Activated T-helper 1 cell treated with anti-CD3 and anti-CD28 coated beads, Interleukin-2, amount 50 U/mL, for 16 hours (primary cell): ENCODE measurements at places on chromosomes 5 and 9.

DNA sequence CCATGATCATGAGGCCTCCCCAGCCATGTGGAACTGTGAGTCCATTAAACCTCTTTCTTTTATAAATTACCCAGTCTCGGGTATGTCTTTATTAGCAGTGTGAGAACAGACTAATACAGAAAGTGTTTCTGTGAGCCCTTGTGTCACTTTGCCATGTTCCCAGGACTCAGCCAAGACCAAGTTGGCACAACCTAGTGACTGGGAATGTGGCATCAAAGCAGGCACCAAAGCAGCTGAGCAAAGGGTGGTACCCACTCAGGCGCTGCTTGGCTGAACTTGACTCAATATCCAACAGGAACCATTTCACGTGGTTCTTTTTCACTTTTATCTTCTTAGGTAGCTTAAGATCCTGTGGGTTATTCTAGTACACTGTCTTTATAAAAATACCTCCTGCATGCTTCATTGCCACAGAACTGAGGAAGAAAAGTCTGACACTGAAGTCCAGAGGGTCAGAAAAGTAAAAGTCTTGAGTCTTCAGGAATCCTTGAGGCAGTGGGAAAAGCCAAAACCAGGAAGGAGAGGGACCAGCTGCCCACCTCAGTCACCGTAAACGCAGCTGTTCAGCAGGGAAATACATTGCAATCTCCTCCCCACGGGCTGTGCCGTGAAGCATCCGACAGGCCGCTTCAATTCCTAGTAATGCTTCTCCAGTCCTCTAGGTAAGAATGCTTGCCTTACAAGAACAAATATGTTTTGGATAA lies 90.5 kb upstream of the RETREG1 start:
- no peak for DNase-seq

DNA sequence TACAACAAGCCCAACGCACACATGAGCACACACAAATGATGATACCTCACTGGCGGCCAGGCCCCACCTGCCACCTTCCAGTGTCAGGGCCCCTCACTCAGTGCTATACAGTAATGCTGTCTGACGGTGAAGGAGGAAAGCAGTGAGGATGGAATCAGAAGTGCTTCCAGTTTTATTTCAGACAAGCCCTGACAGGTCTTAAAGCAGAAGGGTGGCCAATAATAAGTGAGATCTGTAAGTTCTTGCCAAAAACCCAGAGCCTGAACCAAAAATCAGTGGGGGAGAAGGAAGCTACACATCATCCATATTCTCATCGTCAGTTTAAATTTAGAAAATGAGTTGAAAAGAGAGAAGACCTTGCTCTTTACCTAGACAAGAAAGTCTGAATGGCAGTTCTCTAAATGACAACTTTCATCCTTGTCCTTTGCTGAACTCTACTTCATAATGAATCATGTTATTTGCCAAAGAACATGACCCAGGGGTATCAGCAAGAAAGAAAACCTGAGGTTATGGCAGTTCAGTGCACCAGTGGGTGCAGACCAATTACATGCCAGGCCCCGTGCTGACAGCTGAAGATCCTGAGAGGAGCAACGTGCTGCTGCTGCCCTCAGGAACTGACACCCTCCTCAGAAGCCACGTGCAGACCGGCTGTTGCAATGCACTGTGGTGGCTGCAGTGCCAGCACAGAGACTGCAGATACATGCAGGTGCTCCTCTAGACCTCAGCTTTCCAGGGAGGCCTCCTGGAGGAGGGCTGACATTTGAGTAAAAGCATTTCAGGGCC lies 118.7 kb downstream of the DROSHA start:
- no peak for DNase-seq

DNA sequence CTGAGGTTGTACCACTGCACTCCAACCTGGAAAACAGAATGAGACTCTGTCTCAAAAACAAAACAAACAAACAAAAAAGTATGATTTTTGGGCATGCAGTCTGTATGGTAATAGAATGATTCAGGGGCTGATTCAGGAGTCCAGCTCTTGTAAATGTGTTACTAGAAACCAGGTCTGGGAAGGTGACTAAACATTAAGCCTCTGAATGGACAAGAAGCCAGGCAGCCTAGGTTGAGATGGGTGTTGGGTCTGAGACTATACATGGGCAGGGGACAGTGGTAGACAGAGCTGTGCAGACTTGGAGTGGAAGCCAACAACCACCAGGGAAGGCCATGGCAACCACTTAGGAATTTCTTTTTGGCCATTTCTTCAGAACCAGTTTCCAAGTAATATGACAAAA lies 64.9 kb upstream of the TLE1 start:
- no peak for DNase-seq

DNA sequence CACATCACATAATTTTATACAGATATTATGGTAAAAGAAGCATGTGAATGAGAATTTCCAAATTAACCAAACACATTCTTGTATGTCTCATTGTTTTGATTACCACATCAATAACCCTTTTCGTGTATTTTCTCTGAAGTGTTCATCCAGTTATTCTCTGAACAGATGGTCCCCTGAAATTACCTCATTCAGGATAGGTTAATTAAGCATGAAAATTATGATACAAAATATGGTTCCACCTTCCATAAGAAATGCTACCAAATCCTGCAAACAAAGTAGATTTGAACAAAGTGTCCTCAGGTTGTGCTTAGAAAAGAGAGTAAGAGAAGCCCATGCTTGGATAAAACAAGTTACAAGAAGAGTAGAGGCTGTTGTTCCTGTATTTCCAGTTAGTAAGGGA lies 83.1 kb upstream of the LMNB1 start:
- DNase-seq: no peak

DNA sequence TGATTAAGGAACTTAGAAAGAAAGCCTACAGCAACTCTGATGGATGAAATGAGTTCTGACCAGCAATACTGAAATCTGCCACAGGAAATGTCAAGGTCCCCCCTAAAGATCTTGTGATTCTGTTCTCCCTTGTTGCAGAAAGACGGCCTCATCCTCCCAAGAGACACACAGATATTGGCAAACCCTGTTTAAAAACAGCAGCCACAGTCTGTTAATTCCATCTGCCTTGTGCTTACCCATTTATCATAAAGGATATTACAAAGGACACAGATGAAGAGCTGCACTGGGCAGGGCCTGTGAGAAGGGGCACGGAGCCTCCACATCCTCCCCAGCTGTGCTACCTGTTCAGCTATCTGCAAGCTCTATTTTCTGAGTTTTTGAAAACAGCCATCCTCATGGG lies 15.2 kb downstream of the RAPGEF1 start:
- no peak for DNase-seq

DNA sequence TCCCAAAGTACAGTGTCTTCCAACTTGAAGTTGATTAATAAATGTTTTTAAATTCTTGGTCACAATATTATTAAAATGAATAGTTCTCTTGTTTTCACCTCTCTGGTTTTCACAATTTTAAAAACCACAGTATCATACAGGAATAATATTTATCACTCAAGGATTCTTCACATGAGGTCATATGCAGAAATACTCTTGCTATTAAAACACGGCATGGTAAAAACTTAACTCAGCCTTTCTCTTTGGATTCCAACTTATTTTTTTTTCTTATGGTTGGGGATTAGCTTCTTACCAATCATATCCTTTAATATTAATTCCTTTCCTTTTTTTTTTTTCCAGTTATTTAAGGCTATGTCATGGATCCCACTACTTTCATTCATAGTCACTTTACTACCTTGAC lies 289.4 kb downstream of the ADAMTS6 start:
- no peak for DNase-seq

GRCh38 chr5:168320805-168321204 lies 29.4 kb downstream of the WWC1 start:
- no peak for DNase-seq

GRCh38 chr5:142671266-142671665 lies 14.6 kb downstream of the FGF1 start:
- no peak for DNase-seq

DNA sequence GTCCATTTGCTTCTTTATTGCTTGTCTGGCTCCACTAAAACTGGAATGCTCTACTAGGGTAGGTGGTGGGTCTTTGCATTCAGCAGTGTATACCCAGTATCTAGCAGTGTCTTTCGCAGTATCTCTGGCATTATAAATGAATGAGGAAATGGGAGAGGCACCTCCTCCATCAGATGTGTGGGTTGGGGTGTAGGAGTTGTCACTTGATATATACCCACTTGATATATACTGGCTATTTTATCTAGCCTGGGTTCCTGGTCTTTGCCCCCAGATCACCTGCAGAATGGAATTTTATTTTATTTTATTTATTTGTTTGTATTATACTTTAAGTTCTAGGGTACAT lies 208.5 kb downstream of the PARP8 start:
- no peak for DNase-seq

- no peak for DNase-seq
These were observed 12.6 kb downstream of the VLDLR start for GRCh38 chr9:2634153-2634552.

- DNase-seq: no peak
These were observed 1.4 kb upstream of the SNX18 start for GRCh38 chr5:54516051-54516655.

DNA sequence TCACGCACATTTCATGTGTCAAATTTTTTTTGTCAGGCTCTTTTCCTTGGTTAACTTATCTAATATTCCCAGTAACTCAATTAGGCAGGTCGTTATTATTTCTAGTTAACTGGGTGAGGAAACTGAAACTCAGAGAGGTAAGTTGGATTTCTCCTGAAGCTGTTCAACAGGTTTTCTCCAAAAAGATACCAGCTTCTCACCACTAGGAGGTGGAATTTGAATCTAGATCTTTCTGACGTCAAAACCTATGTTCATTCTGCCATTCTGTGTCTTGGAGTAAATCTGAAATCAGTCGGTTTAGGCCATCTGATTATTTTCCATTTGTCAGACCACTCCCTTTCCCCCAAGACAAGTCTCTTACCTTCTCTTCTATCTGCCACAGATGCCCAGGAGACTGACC lies 572.9 kb downstream of the ACTL7B start:
- no peak for DNase-seq

DNA sequence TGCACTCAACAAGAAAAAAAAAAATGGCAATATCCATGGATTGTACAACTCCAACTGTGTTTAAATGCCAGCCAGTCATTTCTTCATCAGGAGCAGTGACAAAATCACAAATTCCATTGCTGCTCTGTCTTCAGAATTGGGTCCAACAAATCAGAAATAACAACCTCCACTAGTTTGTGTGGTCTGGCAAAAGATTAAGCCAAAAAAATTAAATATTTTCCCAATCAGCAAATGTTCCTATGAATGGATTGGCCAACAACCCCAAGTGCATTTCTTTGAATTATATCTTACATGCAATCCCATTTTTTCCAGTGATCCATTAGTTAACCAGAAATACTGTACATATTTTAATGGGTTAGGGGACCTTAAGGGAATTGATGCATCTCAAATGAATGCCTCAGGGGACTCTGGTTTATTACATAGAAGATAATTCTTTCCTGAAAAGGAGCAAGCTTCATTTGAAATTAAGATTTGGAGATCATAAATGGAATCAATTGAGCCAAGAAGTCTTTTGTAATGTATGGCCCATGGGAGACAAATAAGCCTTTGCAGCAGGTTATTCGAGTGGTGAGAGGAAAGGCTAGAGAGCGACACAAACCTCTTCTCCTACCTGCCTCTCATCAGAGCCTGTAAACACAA lies 131.8 kb downstream of the TLE1 start:
- DNase-seq: no peak

DNA sequence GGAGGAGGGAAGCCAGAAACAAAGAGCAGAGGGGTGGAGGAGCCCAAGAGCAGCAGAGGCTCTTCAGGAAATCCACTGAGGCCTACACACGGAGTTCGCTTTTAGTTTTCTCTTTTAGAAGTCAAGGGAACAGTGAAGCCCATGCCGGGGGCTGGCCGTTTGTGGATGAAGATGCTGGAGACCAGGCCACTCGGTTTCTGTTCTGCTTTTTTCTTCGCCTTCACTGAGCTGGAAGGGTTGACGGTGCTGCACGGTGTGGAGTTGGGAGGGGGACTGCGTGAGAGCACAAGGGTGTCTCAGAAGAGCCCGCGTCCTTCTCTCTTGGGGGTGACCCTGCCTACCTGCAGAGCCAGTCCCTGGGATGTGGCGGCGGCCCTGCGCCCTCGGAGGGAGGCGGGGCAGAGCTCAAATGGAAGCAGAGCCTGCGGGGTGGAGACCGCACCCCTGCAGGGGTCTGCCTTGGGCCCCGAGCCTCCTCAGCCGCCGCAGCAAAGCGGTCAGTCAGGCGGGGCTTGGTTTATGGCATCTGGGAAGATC lies 68.5 kb upstream of the CACNA1B start:
- DNase-seq: no peak

DNA sequence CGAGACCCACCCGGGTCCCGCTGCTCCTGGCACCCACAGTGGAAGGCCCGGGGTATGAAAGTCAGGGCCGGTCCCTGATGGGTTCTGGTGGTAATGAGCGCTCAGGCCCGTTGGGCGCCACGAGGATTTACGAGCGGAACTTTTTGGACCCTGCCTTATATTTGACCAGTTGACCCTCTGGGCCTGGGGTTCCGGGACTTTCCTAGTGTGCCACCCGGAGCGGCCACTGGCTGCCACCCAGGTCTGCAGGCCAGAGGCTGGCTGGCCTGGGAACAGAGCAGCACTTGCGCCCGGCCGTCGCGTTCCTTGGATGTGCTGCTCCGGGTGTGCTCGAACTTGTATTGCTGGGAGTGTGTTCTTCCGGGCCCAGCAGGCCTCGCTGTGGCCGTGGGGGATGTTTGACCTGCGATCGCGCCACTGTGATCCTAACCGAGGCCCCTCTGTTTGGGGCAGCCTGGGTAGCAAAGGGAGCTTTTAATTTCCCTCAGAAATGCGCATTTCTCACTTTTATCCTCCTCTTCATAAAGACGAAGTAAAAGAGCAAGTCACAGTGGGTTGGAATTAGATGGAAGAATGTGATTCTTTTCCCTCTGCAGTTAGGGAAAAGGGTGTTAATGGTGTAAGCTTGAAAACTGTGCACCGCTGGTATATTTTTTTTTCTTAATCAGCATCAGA lies 1.2 kb downstream of the F2RL1 start:
- no peak for DNase-seq

GRCh38 chr5:77035950-77036349 lies 5.7 kb downstream of the AGGF1 start:
- no peak for DNase-seq

GRCh38 chr9:77161966-77162365 lies 15.4 kb upstream of the VPS13A start:
- DNase-seq: no peak

GRCh38 chr5:107294669-107295068 lies 376.1 kb downstream of the EFNA5 start:
- DNase-seq: no peak

DNA sequence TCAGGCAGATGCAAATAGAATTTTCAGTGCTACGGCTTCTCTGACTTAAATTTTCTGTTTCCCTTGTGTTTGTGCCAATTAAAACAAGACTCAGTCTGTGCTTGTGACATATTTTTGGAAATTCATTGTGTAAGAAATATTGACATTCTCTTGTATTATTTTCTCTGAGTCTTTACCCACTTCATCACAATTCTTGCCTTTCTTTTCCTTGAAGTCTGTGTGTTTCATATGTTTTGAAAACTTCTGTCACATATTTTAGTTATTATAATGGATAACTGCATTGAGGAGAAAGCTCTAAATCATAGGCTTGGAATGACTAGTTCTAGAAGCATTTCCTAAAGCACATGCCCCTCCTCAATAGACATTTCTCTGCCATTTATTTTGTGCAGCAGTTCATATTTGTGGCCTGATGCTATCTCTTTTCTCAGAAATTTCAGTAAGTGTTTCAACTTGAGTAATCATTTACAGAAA lies 206.6 kb downstream of the PALM2AKAP2 start:
- no peak for DNase-seq

GRCh38 chr9:73743826-73744225 lies 592.2 kb downstream of the ANXA1 start:
- DNase-seq: no peak

GRCh38 chr9:79264511-79265355 lies 307.0 kb upstream of the TLE4 start:
- DNase-seq: no peak
